ENCODE measurements at places on chromosomes 5 and 9. TPM values are rescaled to one million over a fixed set of nuclear protein-coding genes. Genes with fewer than 3 reads are reported as not detected.

Gene LHX3
- not detected for polyA plus RNA-seq

Gene TMEM171
- 3.5 TPM for polyA plus RNA-seq

Gene ZNF367
- polyA plus RNA-seq: 1.4 TPM

Gene TERT
- not detected for polyA plus RNA-seq

Gene PJA2
- polyA plus RNA-seq: 267 TPM

Gene KCTD16
- polyA plus RNA-seq: 11.7 TPM

Gene GPR150
- not detected for polyA plus RNA-seq

Gene CYLC2
- not detected for polyA plus RNA-seq

Gene SLC25A25
- 7.0 TPM for polyA plus RNA-seq

Gene IQGAP2
- 0.44 TPM for polyA plus RNA-seq

Gene PAX5
- polyA plus RNA-seq: not detected

Gene ARHGEF39
- polyA plus RNA-seq: not detected

Gene TAF11L4
- not detected for polyA plus RNA-seq

Gene DMRT3
- polyA plus RNA-seq: not detected

Gene ZBED3
- 6.8 TPM for polyA plus RNA-seq

Gene SLC6A19
- polyA plus RNA-seq: not detected

Gene MSX2
- 1.5 TPM for polyA plus RNA-seq

Gene SKIC3
- 127 TPM for polyA plus RNA-seq

Gene IRX2
- polyA plus RNA-seq: 2.1 TPM

Gene ARHGAP26
- polyA plus RNA-seq: 416 TPM

Gene SPATA31C1
- polyA plus RNA-seq: not detected

Gene NTRK2
- 8.1 TPM for polyA plus RNA-seq

Gene ADAMTS19
- polyA plus RNA-seq: 0.53 TPM

Gene FBXL7
- not detected for polyA plus RNA-seq

Gene ADAMTS16
- polyA plus RNA-seq: 0.20 TPM

Gene ANKRD18B
- polyA plus RNA-seq: 7.4 TPM

Gene BHMT2
- polyA plus RNA-seq: not detected

Gene HTR4
- polyA plus RNA-seq: not detected

Gene PCDHGA4
- polyA plus RNA-seq: 0.27 TPM

Gene GABRA6
- polyA plus RNA-seq: 21.4 TPM

Gene KCNN2
- 38.7 TPM for polyA plus RNA-seq
